Activated CD4-positive, CD25-positive, alpha-beta regulatory T cell (primary cell): ENCODE measurements at places on chromosomes 5 and 9.
A peak's percentile ranks its signal among the peaks of the same experiment; 100 is the strongest.

- DNase-seq: peak; percentile 50
Observed at GRCh38 chr5:149381986-149382338, 2.9 kb upstream of the IL17B start.

DNA sequence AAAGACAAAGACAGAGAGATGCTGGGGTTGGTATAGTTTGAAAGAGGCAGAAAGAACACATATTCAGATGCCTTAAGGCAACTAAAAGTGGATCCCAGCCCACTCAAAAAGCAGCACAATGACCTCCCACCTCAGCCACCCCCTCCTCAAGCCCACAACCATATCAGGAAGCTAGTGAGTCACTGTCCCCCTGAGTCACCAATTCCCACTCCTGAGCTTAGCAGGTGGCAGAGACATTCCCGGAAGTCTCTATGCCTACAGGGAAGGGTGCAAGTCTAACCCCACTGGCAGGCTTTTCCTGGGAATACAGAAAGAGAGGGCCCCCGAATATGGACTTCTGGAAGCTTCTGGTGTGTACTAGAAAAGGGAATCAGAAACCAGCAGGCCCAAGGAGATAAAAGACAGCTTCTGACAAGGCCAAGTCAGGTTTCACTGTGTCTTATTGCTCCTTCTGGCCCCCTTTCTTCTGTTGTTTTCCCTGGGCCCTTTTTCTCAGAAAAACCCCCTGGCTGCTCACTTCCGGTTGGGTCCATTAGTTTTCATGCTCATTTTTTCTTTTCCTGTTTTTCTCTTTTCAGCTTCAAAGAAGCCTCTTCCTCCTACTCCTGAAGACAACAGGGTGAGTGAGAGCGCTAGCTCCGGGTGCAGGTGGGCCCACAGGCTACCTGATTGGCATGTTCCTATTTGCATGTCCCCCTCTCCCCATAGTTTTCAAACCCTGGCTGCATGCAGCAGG lies 36.8 kb downstream of the ITK start:
- DNase-seq: no peak

DNA sequence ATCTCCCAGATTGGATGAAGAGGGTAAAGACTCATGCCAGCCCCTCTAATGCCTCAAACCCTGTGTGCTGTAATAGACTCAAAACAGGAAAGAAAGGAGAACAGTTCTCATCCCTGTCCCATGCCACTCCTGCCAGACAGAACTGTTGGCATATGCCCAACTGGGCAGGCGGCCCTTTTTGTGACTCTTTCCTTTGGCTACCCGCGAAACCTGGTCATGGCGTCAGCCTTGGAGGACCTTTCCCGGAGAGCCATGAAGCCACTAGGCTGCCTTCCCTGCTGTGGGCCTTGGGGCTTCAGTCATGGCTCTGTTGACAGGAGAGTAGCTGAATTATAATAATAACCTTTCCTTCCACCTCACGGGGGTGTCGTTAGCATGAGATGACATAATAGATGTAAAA lies 75.9 kb upstream of the SEMA6A start:
- no peak for DNase-seq

GRCh38 chr5:61409568-61409967 lies 77.5 kb downstream of the ZSWIM6 start:
- DNase-seq: no peak

DNA sequence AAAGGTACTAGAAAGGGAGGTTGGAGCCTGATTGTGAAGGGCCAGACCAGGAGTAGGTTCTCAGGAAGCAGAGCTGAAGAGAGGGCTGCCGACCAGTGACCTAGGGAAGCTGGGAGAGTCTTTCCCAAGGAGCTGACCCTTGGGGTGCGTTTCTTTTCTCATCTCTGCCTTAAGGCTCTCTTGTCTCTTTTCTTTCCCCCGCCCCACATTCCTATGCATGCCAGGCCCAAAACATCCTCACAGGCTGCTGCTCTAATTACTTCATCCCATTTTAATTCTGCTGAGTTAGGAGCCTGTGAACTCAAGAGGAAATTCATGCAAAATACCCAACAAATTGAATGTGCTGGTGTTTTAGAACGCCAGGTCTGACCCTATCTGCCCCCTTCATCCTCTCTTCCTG lies 46.9 kb upstream of the HSPA9 start:
- no peak for DNase-seq

DNA sequence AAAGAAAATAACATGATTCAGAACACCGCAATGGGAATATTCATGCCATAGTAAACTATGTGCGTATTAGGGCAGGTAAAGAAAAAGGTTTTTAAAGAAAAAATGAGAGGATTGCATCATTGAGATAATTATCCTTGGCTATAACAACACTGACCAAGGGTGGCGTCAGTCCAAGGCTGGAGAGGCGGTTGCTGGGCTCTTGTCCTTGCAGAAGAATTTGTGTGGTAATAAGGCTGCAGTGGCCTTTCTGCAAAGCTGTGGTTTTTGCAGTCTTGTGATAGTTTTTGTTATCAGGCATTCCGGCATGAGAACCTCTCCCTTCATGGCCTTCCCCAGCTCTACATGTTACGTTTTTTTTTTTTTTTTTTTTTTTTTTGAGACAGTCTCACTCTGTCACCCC lies 14.0 kb downstream of the BOD1 start:
- no peak for DNase-seq
